ENCODE measurements at places on chromosomes 5 and 9.

DNA sequence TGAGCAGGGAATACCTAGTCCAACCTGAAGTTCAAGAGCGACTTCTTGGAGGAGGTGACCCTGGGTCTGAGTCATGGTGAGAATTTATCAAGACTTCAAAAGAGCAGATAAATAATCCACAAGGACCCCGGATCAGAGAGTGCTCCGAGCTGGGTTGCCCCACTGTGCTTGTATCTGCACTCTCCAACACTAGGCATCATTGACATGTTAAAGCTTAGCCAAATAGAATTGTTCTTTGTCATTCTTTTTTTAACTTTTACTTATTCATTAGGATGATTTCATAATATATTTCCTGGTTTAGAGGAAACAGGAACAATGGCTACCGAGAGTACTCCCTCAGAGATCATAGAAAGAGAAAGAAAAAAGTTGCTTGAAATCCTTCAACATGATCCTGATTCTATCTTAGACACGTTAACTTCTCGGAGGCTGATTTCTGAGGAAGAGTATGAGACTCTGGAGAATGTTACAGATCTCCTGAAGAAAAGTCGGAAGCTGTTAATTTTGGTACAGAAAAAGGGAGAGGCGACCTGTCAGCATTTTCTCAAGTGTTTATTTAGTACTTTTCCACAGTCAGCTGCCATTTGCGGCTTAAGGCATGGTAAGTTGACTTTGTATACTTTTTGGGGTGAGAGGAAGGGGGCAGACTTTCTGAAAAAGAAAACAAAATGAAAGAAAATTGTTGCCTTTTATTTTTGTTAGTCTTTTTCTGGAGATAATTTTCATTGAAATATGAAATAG, at the start of gene CARD6:
Gene CARD6, plus strand, starts transcription at position 300 of the 738 bp plus-strand sequence. Its CDS starts 16 bp downstream, at position 316.
- no peak for DNase-seq

GRCh38 chr5:61245486-61245885, 83.2 kb upstream of the SMIM15 start:
- no peak for DNase-seq

- no peak for DNase-seq
Observed at GRCh38 chr9:128805661-128806060, 12.6 kb upstream of the ENDOG start.

DNA sequence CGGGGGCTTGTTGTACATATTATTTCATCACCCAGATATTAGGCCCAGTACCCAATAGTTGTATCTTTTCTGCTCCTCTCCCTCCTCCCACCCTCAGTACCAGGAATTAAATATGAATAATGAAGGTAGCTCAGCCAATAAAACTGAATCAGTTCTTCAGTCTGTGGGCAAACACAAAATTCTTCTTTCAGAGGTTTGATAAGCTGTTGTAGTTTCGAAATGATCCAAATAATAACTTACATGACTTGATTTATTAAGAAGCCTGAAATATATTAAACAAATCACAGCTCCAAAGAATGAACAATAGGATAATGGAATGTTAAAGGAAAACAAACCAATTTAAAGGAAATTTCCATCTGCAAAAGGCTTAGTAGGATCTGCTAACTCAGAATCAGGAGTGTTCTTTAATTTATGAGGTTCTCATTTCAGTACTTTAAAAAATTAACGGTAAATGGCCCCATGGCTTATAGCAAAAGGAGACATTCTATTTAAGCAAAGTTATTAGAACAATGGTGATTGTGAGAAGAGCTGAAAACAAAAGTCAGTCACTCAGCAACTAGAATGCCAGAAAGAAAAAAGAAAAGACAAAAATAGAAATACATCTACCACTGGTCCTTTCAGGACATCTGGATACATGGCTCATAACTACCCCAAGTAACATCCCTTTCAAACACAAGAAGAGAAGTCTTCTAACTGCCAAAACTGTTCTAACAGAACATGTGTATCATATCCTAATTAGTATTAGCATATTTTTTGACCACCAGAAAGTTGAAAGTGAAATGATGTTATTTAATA, 62.4 kb downstream of the NR3C1 start:
- DNase-seq = no peak

GRCh38 chr9:2340046-2340760, 281.4 kb upstream of the VLDLR start:
- no peak for DNase-seq

DNA sequence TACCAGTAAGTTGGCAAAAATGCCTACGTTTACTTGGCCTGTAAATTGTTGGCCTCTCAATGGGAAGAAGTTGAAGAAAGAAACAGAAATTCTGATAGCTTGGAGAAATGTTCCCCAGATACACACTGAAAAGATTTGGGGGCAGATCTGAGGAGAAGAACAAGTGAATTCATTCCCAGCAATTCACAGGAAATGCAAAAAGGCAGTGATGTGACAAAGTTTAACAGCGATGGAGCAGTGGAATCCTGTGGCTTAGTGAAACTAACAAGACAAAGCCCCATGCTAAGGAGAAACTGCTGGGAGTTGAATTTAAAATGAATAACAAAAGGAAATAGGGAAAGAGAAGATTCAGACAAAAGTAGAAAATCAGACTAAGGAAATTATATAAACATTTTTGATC, 213.2 kb upstream of the EDIL3 start:
- no peak for DNase-seq

DNA sequence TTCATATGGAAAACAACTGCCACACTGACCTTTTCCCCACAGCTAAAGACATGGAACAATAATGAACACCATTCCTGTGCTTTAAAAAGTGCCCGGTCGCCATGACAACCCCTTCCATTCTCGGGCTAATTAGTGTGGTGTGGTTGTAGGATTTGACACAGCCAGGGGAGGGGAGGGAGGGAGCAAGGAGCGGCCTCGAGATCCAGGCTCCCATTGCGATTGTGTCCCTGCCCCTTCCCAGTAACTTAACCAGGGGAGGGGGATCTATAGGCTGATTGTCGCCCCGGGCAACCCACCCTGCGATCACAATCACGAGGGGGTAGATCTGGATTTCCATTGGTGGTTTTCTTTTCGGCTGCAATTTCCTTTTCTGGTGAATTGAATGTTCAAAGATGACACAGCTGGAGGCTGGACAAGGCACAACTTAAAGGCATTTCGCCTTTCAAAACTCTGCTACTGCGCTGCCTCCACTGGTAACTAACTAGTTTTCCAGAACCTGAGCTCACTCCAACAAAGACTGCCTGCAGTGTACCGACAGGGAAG, 96.7 kb upstream of the RETREG1 start:
- no peak for DNase-seq

DNA sequence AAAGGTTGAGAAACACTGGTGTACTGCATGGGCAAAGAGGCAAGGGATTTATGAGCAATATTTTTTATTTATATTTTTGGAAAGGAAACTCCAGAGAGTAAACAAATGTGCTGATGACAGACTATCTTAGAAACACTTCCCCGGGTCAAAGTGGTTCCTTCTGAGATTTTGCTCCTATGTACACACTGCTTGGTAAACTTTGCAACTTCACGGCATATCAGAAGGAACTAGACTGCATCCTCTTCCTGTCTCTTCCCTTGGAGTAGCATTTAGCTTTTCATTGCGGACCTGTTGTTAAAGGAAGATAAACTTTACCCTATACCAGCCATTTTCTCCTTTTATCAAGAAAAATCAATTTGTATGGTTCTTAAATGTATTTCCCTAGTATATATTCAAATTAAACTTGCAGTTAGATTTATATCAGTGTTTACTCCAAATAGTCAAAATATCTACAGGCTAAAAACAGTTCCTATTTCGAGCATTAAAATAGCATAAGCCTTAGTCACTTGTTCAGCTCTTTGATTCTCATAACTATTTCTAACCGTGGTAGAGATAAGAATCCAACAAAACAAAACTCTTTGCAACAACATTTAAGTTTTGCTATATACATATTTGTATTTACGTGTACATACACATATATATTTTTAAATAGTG, 48.0 kb upstream of the LRRC19 start:
- DNase-seq = no peak

DNA sequence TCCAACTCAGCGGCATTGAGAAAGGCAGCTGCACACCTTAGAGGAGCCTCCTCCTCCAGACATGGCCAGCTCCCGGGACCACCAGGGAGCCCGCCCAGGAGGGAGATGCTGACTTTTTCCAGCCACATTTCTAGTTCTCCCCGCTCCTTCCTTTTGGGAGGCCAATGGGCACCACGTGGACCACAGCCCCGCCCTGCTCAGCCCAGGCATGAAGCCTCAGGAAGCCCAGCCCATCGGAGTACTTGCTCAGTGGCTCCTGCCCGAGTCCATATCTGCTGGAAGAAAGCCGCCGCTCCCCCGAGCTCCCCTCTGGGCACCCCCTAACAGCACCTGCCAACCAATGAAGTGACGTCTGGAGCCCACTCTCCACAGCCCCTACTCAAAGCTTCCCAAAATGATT, 52.4 kb downstream of the SMIM23 start:
- DNase-seq = no peak

DNA sequence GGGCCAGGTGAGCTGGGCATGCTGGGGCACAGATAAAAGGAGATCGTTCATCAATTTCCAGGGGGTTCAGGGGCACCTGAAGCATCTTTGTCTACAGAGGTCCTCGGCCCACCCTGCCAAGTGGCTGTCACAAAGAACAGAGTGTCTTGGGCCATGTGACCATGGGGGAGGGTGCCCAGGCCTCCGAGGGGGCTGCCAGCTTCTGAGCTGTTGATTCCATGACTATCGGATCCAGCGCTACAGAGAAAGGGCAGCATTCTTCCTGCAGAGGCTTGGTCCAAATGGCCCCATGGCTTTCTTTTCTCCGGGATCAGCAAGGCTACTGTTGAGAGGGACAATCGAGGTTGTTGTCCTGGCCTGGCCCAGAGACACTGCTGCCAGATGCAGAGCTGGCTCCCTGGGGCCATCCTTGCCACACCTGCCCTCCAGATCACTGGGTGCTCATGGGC, 289.2 kb downstream of the ZSWIM6 start:
- DNase-seq = no peak

DNA sequence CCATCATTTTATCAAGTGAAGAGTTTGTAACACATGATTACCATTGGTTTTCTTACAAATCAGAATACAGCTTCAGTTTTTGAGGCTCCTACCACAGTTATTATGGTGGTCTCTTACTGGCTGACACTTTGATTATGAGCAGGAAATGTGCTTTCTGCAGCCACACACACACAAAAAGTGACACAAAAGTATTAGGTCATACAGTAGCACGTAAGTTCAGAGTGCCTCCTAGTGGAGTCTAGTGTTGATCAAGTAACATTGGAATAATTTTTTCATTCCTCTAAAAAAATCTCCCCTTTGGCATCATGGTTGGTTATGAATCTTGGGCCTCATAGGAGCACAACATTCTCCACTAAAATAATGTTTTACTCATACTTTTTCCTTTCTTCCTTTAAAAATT, 37.6 kb downstream of the PAM start:
- DNase-seq = no peak

DNA sequence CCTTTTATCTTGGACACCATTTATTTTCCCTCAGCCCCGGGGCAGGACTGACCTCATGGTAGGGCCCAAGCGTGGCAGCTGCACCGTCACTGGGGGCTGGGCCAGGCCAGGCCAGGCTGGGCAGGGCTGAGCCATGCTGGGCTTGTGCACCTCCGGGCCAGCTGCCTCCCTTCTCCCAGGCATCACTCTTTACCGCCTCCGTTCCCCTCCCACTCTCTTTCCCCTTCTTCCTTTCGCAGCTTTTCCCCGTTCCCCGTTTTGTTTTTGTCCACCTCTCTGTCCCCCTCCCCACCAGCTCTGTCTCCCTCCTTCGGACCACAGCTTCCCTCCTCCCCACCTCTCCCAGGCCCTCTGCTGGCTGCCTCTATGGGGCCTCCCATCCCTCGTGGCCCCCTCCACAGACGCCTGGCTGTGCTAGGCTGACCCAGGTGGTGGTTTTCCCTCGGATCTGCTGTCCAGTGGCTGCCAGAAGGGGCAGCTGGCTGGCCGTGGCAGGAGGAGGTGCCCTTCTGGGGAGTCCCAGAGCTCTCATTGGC, 17.9 kb downstream of the FGF18 start:
- DNase-seq = no peak

DNA sequence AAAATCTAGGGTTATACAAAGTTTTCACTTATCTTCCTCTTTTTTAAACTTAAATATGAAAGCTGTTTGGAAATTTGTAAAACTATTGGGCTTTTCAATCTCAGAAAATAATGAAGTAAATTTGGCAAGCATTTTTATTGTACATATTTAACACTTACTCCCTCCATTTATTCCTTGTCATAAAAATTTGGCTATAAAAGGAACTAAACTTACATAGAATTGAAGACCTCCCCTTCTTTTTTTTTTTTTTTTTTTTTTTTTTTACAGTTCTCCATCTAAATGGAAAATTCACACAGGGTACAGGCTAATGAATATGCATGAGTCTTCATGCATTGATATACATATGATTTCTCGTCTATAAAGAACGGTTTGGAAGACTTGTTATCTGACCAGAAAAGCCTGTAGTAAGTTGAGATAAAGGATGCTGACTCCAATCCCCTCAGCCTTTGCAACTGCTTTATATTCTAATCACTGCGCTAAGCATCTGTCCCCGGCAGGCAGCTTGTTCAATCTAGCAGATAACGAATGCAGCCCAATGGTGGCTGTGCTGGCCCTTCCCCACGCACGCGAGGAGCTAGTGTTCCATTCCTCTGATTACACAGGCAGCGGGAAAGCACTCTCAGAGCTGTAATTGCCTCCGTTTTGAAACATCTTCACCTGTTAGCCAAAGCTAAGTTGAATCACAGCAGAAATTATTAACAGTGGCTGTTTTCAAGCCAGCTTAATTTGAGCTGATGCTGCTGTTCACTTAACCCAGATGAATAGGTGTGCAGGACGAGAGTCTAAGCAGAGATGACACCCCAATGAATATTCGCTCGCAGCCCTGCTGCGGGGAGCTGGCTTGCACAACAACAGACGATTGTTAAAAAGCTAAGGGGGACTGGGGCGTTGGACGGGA, 453.8 kb upstream of the ZNF608 start:
- DNase-seq = no peak

GRCh38 chr9:6439051-6439703, 26.2 kb downstream of the UHRF2 start:
- no peak for DNase-seq

GRCh38 chr9:114119242-114120191, 20.4 kb upstream of the KIF12 start:
- DNase-seq = no peak

GRCh38 chr5:10501554-10502075, 59.9 kb downstream of the ROPN1L start:
- no peak for DNase-seq

- no peak for DNase-seq
Observed at GRCh38 chr9:113215132-113215531, 5.9 kb downstream of the FKBP15 start.

DNA sequence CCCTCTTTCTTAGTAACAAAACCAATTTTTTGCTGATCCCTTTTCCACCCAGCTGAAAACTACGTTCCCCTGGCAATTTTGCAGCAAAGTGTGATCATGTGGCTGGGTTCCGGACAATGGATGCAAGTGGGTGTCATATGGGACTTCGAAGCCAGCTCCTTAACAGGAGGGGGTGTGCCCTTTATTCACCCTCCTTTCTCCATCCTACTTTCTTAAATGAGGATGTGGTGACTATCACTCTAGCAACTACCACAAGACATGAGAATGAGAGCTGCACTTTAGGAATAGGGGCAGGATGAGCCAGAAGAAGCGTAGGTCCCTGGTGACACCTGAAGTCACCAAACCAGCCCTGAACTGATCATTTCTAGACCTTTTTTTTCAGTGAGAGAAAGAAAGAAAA, 58.9 kb downstream of the IRF1 start:
- no peak for DNase-seq
